ENCODE measurements at places on chromosomes 3 and 15. TPM values are rescaled to one million over a fixed set of nuclear protein-coding genes. Genes with fewer than 3 reads are reported as not detected.

PRR20G gene
- not detected for total RNA-seq

FES gene
- total RNA-seq: 0.85 TPM

GNB4 gene
- 11.9 TPM for total RNA-seq

ALG1L2 gene
- 0.68 TPM for total RNA-seq

TMEM108 gene
- 0.45 TPM for total RNA-seq

LMAN1L gene
- 0.16 TPM for total RNA-seq

UROC1 gene
- total RNA-seq: not detected

ERICH6 gene
- not detected for total RNA-seq

HRG gene
- not detected for total RNA-seq

TMEM212 gene
- total RNA-seq: not detected

All from A375 (cell line).